Activated T-helper 1 cell treated with anti-CD3 and anti-CD28 coated beads, Interleukin-12 subunit alpha, Interleukin-12 subunit beta, Interleukin-2, Interleukin-4 antibody, amounts not matched to agents 30 ng/mL and 10 ng/mL and 1 ng/mL, durations not matched to agents 14 hours and 24 hours and 36 hours (primary cell): ENCODE measurements at places on chromosomes 1 and 21.

- no peak overlapping the region for H3K27ac ChIP-seq
- H3K4me3 ChIP-seq: no peak overlapping the region
- no peaks in the 10 kb centered on the region for H3K4me1 ChIP-seq
- DNase-seq: no peak
- no peaks in the 10 kb centered on the region for H3K27me3 ChIP-seq
Observed at GRCh38 chr21:27139526-27139925, 172.6 kb upstream of the ADAMTS5 start.

- H3K36me3 ChIP-seq: no peaks in the 10 kb centered on the region
- H3K27ac ChIP-seq: no peak overlapping the region
- no peak for DNase-seq
Observed at GRCh38 chr1:181742426-181742825, 259.1 kb downstream of the CACNA1E start.

GRCh38 chr1:222441066-222441465, 106.8 kb downstream of the HHIPL2 start:
- H3K4me1 ChIP-seq: no peaks in the 10 kb centered on the region
- H3K27ac ChIP-seq: no peak overlapping the region
- no peaks in the 10 kb centered on the region for H3K27me3 ChIP-seq
- no peak overlapping the region for H3K4me3 ChIP-seq

- H3K36me3 ChIP-seq: no peaks in the 10 kb centered on the region
- DNase-seq: no peak
- H3K27me3 ChIP-seq: peaks cover 28% of the 10 kb centered on the region
Observed at GRCh38 chr1:200909071-200909470, 14.4 kb downstream of the INAVA start.

DNA sequence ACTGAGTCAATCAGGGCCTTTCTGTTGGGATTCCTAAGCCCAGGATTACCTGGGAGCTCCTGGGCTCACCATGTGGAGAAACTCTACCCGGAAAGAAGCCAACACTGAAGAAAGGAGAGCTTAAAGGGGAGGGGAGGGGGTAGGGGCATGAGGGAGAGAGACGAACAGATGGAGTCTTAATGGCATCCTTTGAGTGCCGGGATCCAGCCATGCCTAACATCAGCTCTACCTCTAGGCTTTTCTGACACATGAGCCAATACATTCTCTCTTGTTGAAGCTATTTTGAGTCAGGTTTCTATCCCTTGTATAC, 75.0 kb downstream of the NPHP4 start:
- no peak for DNase-seq
- H3K36me3 ChIP-seq: no peaks in the 10 kb centered on the region
- H3K27me3 ChIP-seq: no peaks in the 10 kb centered on the region

GRCh38 chr1:185486346-185486745, 169.3 kb upstream of the IVNS1ABP start:
- peaks cover 9% of the 10 kb centered on the region for H3K4me1 ChIP-seq
- H3K36me3 ChIP-seq: peaks cover 3% of the 10 kb centered on the region
- peaks cover 2% of the 10 kb centered on the region for H3K27me3 ChIP-seq
- no peak for DNase-seq

GRCh38 chr1:1080122-1080757, 6.1 kb upstream of the RNF223 start:
- H3K27me3 ChIP-seq: no peaks in the 10 kb centered on the region
- no peak for DNase-seq
- H3K4me1 ChIP-seq: no peaks in the 10 kb centered on the region
- no peak overlapping the region for H3K27ac ChIP-seq

DNA sequence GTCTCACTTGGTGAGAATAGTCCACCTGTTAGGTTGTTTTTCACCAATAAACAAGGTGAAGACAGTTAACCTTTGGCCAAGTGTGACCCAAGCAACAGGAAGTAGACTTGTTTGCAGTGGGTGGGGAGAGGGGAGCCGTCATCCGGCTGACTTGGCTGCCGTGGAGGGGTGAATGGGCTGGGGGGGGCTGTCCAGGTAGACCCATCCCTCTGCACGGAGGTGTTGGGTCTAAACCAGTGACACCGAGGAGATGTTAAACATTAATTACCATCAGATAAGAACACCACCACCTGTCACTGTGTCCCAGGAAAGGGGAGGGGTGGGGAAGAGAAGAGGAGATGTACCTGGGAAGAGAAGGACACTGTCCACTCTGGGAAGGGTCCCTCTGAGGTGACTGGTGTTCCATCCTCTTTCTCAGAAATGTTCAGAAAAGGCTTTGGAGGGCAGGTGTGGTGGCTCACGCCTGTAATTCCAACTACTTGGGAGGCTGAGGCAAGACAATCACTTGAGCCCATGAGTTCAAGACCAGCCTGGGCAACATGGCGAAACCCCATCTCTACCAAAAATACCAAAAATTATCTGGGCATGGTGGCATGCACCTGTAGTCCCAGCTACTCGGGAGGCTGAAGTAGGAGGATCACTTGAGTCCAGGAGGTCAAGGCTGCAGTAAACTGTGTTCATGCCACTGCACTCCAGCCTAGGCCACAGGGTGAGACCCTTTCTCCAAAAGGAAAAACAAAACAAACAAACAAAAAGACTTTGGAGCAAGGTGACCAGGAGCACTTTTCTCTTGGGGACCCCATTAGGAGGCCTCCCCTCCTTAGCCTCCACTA, 6.7 kb upstream of the MYOM3 start:
- H3K4me3 ChIP-seq: no peak overlapping the region
- H3K27ac ChIP-seq: no peak overlapping the region
- no peak for DNase-seq
- H3K4me1 ChIP-seq: no peaks in the 10 kb centered on the region
- H3K36me3 ChIP-seq: no peaks in the 10 kb centered on the region

DNA sequence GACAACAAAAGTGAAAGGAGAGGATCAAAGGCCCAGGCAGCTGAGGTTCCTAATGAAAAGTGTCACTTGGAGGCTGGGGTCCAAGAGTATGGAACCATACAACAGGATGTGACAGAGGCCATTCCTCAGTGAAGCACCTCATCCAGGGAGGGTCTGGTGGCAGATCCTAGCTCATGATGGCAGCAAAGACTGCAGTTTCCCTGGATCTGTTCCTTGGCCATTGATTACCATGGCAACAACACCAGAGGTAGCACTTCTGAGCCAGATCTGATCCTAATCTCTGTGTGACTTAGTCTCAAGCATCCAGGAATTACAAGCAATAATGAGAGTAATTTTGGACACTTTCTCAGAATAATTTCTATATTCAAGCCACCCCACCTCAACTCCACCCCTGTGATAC, 12.9 kb downstream of the FAM177B start:
- no peaks in the 10 kb centered on the region for H3K4me1 ChIP-seq
- peaks cover 12% of the 10 kb centered on the region for H3K27me3 ChIP-seq
- H3K36me3 ChIP-seq: no peaks in the 10 kb centered on the region
- no peak overlapping the region for H3K4me3 ChIP-seq
- no peak for DNase-seq

GRCh38 chr1:205435578-205436573, 14.0 kb upstream of the LEMD1 start:
- no peak overlapping the region for H3K4me3 ChIP-seq
- no peaks in the 10 kb centered on the region for H3K36me3 ChIP-seq
- no peak overlapping the region for H3K27ac ChIP-seq
- DNase-seq: no peak
- H3K4me1 ChIP-seq: peaks cover 12% of the 10 kb centered on the region
- peaks cover 24% of the 10 kb centered on the region for H3K27me3 ChIP-seq

DNA sequence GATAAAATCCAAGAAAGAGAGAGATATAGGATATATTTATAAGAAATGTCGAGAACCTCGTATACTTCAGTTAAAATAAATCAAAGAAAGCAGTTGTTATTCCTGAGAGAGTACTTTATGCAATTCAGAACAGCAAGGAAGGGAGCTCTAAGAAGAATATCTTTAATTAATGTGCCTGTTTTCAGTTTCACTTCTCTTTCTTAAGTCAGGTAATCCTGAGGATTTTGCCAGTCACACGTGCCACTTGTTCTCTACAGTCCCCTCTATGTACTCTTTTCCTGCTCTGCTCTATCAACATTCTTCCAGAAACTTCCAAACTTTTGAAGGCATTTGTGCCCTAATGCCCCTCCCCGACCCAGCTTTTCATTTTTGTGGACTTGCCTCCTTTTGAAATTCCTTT, 211.9 kb downstream of the AKT3 start:
- peaks cover 9% of the 10 kb centered on the region for H3K4me1 ChIP-seq
- no peak for DNase-seq
- H3K36me3 ChIP-seq: no peaks in the 10 kb centered on the region
- no peak overlapping the region for H3K27ac ChIP-seq
- H3K27me3 ChIP-seq: no peaks in the 10 kb centered on the region

DNA sequence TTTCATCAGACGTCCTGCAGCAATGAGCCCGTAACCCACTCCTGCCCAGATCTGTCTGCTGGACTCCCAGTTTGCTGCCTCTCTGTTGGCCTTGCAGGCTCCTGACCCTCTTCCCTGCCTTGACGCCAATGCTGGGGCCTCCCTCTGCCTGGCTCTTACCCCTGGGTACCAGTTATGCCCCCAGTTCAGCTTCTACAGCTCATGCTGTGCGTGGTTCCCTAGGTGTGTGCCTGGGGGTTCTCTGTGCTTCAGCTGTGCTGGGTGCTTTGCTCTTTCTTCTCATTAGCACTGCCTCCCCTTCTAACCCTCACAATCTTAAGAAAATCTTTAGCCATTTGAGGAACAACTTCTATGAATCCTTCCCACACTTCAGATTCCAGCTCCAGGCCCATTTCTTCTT, 151.4 kb downstream of the ZSCAN20 start:
- no peak overlapping the region for H3K27ac ChIP-seq
- peaks cover 14% of the 10 kb centered on the region for H3K27me3 ChIP-seq
- H3K4me1 ChIP-seq: no peaks in the 10 kb centered on the region
- H3K4me3 ChIP-seq: no peak overlapping the region

GRCh38 chr21:37555672-37556261, 189.2 kb downstream of the DYRK1A start:
- DNase-seq: no peak

DNA sequence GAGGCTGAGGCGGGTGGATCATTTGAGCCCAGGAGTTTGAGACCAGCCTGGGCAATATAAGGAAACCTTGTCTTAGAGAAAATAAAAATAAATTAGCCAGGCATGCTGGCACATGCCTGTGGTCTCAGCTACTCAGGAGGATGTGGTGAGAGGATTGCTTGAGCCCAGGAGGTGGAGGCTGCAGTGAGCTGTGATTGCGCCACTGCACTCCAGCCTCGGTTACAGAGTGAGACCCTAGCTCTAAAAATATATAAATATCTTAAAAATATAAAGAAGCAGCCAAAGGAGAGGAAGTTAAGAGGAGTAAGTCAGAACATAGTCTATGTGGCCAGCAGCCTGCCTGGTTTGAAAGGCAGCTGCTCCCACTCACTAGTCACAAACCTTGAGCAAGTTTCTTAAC, 4.5 kb upstream of the IL10RB start:
- no peak overlapping the region for H3K4me3 ChIP-seq
- H3K27me3 ChIP-seq: no peaks in the 10 kb centered on the region
- peaks cover 41% of the 10 kb centered on the region for H3K4me1 ChIP-seq
- H3K27ac ChIP-seq: no peak overlapping the region
- DNase-seq: no peak
- peaks cover 41% of the 10 kb centered on the region for H3K36me3 ChIP-seq

GRCh38 chr1:170668209-170669106, 4.5 kb downstream of the PRRX1 start:
- DNase-seq: no peak
- H3K36me3 ChIP-seq: peaks cover 7% of the 10 kb centered on the region
- no peaks in the 10 kb centered on the region for H3K4me1 ChIP-seq
